RCC 7860 (cell line): ENCODE measurements at places on chromosomes 7 and 10.

- no peak for DNase-seq
These were observed 4.8 kb upstream of the TAF3 start for GRCh38 chr10:7813481-7813880.

DNA sequence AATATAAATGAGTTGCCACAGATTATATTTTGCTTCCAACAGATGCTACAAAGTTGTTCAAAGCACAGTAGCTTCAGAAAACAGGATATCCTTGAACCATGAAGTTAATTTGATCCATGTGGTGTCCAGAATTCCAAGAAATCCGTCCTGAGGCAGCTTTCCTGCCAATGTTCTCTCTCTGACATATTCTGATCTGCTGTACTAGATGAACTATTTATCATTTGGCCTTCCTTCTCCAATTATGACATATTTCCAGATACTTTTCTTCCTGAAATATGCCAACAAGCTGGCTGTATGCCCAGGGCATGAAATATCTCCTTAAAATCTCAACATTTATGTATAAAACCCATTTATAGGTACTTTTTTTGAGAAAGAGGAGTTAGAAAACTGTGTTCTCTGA is 141.1 kb downstream of the SPAG6 start:
- no peak for DNase-seq

- DNase-seq = no peak
These were observed 91.7 kb downstream of the GPR26 start for GRCh38 chr10:123757853-123758252.

DNA sequence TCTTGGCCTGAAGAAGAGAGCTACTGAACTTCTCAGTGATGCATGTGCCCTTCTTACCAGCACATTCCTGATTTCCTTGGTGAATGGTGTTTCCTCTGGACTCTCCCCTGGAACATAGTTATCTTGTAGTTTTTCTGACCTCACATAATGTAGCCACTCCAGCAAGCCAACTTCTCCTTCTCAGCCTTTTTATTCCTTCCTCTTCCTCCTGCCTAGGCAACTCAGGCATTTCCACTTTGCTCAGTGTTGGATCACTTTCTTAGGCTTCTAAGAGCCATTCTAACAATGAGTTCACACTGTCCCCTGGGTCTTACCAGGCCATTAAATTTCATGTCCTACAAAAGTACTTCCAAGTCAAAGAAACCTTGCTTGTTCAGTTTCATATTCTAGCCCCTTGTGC is 3.6 kb upstream of the PTTG1IP2 start:
- DNase-seq = no peak

DNA sequence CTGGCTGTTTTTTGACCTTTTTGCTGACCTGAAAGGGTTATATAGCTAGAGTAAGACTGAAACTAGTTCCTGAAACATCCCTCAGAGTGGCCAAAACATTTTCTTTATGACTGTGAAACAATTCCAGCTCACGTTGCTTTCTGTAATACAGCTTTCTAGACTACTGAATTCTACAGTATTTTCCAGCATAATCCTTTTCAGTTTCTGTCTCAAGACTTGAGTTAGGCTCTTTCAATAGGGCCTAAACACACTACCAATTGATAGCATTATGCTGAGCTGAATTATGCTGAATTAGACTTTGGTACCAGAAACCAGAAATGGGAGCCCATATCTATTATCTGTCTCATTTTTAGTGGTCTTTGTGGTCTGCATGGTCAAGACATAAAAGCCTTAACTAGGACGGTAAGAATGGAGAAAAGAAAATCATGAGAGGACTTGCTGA is 72.6 kb downstream of the EPDR1 start:
- no peak for DNase-seq

DNA sequence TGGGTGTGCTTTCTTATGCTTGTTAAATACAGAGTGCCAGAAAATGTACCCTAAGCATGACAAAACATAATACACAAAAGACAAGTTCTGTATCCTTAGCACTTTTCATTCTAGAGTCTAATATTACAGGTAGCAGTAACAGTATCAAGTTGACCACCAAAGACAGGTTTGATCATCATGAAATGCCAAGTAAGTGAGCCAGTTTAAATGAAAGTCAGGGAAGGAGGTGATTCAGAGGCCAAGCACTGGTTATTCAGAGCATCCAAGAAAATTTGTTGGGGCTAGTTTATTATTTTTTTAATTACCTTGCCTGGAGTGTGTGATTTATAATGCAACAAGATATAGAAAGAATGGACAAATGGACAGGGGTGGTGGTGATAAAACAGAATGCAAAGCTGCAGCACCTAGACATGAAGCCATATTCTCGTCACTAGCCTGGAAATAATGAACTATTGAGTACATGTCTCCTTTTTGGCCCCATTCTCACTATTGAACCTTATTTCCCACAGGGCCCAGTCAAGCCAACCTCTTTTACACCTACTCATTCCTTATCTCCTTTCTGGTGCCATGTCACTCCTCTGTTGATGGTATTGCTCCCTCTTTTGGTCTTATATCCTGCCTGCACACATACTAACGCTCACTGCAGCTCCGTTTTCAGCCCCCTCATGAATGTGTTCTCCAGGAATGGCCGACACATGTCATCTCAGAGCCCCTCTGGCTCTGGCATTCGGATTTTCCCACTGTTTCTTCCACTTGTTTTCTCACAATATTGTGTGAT is 78.6 kb upstream of the GLCCI1 start:
- no peak for DNase-seq

GRCh38 chr10:21724687-21725367 is 190.8 kb downstream of the MLLT10 start:
- peak; percentile 98 for DNase-seq

- peak; percentile 73 for DNase-seq
These were observed 143.4 kb downstream of the TCF7L2 start for GRCh38 chr10:113093188-113094113.

GRCh38 chr7:20412032-20412431 is 81.3 kb downstream of the ITGB8 start:
- no peak for DNase-seq

DNA sequence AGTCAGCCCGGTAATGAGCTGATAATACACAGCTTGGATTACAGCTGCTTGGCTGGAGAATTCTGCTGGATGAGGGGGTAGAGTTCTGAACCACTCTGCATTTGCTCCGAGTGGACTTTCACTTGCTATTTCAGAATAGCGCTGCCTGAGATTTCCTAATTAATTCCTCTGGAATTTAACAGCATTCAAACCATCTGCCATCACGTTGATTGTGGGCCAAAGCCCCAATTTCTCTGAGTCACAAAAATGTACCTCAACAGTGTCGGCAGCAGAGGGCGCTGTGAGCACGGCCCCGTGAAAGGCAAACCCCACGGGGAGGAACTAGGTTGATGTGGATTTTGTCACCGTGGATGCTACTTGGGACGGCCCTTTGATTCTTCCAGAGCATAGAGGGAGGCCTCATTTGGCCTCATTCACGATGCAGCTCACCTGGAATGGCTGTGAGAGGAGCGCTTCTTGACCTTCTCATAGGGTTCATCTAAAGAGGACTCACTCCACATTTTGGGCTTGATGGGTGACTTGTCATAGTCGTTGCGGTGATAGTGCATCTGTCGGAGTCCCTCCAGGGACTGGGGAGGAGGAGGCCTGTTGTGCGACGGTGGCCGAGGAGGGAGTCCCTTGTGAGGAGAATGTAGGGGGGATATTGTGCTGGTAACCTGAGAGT is 73.3 kb downstream of the PRPF18 start:
- peak; percentile 25 for DNase-seq

DNA sequence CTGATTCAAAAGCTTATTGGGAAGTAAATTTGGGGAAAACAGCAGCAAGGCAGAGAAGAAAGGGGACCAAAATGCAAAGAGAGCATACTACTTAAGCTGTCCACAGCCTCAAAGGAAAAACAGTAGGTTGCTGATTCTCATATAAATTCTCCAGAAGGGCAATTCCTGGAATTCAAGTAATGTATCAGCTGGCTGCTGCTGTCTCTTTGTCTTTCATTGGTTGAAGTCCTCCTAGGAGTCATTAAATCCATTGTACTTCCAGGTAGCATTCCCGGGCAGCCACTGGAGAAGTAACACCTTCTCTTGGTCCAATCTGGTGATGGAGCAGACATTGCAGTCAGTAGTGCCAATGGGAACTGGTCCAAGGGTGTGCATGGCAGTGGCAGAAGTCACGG is 22.7 kb downstream of the BET1 start:
- DNase-seq = no peak

DNA sequence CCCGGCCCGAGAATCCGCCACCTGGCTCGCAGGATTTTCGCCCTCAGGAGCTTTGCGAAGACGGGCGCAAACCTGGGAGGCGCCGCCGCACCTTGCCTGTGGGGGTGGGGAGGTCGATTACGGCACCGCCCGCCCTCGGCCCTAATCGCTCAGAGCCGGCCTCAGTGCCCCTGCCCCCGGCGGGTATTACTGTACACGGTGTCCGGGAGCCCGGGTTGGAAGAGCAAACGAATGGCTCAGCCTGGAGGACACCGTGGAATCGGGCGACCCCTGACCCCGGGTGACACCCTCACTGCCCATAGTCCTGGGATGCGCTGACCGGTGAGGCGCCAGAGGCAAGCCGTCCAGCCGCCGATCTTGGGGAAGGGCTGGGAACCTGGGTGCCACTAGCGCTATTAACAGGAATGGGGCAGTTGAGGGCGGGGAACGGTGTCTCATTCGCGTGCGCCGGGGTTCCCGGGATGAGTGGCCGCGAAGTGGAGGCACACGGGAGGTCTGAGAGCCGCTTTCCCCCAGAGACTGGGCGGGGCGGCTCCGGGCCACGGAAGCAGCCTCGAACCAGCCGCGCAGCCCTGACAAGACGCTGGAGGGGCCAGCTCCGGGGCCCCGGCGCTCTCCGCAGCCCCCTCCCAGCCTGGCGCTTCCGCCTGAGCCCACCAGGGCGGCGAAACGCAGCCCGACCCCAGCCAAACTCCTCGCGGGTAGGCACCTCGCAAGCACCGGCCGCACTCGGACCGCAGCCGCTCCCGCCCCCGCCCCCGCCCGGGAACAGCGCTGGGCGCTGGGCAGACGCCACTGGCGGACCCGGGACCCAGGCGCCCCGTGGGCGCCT is 167.5 kb downstream of the NRF1 start:
- no peak for DNase-seq

GRCh38 chr7:44384586-44385433 is 59.4 kb upstream of the CAMK2B start:
- DNase-seq = no peak

- no peak for DNase-seq
These were observed 19.6 kb downstream of the ZAN start for GRCh38 chr7:100752994-100753393.

DNA sequence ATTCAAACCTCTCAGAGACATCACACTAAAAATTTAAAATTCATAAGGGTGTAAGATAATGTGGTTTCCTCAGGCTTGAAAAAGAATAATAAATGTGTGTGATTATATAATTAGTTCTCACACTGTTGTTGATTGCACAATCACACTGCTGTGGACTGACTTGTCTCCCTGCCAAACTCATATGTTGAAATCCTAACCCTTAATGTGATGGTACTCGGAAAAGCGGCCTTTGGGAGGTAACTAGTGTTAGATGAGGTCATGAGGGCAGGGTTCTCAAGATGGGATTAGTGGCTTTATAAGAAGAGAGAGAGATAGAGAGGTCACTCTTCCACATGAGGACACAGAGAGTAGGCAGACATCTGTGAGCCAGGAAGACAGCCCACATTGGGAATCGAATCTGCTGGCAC is 128.5 kb upstream of the COL1A2 start:
- DNase-seq = no peak

- DNase-seq = no peak
These were observed 67.8 kb downstream of the TBXAS1 start for GRCh38 chr7:139896831-139897230.

DNA sequence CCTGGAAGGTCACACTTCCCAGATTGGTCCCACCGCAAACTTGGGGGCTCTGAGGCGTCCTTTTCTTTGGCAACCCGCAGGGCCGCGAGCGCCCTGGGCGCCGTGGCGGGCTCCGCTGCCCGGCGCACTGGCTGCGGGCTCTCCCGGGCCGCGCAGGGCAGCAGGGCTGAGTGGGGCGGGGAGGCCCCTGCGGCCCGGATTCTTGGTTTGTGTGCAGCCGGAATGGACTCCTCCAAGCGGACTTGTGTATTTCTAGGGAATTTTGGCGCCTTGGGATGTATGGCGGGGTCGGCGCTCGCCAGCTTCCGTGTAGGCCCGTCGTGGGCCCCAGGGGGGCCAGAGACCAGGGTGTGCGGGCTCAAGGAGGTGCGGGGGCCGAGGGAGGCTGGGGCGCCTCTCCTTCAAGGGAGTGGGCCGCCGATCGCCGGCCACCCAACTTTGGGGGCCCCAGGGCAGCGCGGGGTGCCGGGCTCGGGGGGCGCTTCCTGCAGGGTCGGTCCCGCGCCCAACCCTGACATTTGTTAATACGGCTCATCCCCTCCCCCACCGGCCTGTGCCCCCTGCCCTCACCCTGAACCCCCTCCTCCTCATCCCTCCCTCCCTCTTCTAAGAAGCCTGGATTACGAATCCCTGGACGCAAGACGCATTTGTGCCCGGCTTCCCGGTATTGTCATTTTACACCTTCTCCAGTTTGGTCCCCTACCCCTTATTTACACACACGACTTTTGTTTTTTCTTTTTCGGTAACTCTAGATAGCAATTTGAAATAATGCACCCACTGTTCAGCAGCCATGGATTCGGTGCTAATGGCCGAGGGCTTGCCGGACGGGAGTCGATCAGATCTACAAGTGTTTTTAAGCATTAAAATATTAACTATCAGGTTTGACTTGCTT is 2.5 kb downstream of the TCF7L2 start:
- no peak for DNase-seq

- no peak for DNase-seq
These were observed 284.5 kb upstream of the KLF6 start for GRCh38 chr10:4069491-4069890.

DNA sequence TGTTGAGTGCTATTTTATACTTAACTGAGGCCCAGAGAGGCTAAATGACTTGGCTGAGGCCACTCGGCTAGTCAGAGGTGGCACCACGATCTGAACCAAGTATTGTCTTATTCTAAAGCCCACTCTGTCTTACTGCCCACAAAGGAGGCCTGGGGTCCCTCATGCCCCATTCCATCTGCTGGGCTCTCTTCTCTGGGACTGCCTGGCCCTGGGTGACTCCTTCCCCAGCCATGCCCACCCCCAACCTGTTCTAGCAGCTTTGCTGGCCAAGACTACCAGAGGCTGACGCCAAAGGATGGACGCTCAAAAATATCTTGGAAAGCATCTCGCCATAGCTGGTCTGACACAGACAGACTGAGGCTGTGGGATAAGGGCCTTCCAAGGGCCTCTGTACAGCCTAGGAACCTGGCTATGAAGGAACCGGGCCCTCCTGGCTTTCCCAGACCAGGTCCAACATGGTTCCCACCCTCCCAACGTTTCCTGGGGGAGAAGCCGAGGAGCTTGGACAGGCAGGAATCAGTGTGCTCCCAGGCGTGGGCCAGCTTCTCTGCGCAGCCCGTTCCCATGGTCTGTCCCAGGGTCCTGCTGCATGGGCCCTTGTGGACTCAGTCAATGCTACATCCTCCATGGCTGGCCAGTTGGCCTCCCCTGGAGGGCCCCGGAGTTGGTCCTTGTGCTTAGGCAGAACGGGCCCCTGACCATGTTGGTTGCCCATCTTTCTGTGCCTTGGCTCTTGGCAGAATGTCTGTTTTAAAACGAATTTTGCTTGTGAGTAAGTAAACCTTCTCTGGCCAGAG is 11.7 kb downstream of the HSPA12A start:
- no peak for DNase-seq

- no peak for DNase-seq
These were observed 319.9 kb downstream of the DPP6 start for GRCh38 chr7:154372011-154372601.
